CD4-positive, alpha-beta memory T cell (primary cell): ENCODE measurements at places on chromosomes 16 and 17. TPM values are rescaled to one million over a fixed set of nuclear protein-coding genes. Genes with fewer than 3 reads are reported as not detected.

Gene AIPL1
- total RNA-seq = not detected

Gene HS3ST4
- not detected for total RNA-seq

Gene SMURF2
- 32.8 TPM for total RNA-seq

Gene CTRL
- 5.1 TPM for total RNA-seq

Gene KCNH4
- total RNA-seq = 0.09 TPM

Gene PPM1E
- total RNA-seq = not detected

Gene RBFOX1
- not detected for total RNA-seq

Gene CPHXL2
- total RNA-seq = not detected

Gene CAPNS2
- not detected for total RNA-seq

Gene ABCA8
- not detected for total RNA-seq

Gene OR1D2
- not detected for total RNA-seq

DNA sequence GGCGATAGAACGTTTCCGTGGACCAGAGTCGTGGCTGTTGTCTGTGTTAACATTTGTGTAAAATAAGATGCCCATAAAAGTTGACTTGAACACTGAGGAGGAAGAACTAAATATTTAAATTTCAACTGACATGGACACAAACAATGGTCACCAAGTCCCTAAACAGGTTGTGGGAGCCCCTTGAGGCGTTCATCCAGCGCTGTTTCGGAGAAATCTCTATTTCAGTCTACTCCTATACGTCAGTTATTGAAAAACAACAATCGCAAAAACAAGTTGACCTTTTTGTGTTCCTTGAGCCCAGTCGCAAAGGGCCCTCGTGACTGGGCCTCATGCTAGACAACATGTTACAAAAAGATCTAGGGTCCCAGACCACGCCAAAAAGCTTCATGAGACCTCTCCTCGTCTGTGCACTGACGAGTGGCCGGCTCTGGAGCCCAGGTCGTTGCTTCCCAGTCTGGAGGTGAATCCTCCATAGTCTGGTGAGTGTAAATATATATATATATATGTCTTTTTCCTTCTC lies 439 bp upstream of the TMEM231 start:
- no peak for DNase-seq

DNA sequence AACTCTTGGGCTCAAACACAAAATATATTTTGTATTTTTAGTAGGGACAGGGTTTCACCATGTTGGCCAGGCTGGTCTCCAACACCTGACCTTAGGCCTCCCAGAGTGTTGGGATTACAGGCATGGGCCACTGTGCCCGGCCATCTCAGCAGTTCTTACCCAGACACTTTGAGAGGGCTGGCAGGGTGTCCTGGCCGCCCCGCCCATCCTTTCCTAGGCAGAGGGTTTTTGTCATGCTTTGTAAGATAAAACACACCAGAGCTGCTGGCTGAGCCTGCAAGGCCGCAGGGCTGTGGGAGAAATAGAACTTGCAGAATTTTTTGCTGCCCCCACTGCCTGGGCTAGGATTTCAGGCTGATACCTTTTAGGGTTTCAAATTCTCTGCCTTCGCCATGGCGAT lies 8.7 kb downstream of the PPL start:
- no peak for DNase-seq

- DNase-seq = no peak
Observed at GRCh38 chr17:76727745-76728456, 1.3 kb downstream of the METTL23 start.

DNA sequence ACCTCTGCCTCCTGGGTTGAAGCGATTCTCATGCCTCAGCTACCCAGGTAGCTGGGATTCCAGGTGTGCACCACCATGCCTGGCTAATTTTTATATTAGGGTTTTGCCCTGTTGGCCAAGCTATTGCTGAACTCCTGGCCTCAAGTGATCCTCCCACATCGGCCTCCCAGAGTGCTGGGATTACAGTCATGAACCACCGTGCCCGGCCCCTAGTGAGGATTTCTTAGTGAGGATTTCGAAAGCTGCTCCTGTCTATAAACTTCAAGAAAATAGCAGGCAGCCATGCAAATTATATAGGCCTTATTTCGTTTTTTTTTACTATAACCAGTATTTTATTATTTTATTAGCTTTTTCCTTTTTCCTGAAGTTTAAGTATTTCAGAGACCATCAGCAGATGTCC lies 41.6 kb downstream of the EPN2 start:
- no peak for DNase-seq

DNA sequence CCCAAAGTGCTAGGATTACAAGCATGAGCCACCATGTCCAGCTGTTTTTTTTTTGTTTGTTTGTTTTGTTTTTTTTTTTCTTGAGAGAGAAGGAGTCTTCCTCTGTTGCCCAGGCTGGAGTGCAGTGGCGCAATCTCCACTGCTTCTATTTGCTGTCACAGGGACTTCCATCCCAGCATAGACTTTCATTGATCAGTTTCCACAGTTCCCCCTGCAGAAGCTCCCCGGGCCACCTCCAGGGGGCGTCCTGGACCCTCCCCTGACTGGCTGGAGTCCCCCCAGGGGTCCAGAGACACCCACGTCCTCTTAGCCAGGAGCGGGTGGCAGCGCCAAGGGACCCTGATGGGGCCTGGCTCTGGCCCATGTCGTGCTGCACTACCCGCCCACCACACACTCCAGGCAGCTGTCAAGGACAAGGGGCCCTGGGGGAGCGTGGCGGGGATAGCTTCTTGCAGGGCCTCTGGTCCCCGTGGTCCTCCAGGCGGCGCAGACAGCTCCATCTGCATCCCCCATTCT lies 3.1 kb upstream of the NPW start:
- DNase-seq = no peak

DNA sequence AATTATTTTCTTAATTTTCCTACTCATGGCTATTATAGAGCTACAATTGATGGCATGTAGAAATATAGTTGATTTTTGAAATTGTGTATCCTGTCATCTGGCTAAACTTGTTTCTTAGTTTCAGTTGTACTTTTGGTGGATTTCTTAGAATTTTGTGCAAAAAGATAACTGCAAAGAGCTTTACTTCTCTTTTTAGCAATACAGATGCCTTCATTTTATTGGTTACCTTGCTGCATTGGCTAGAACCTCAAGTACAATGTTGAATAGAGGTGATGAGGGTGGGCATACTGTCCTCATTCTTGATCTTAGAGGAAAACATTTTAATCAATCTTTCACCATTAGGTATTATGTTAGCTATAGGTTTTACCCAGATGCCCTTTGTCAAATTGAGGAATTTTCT lies 67.9 kb downstream of the METRNL start:
- no peak for DNase-seq

- DNase-seq = no peak
Observed at GRCh38 chr17:82391496-82392066, 20.0 kb downstream of the UTS2R start.

- no peak for DNase-seq
Observed at GRCh38 chr17:66415366-66416206, 113.2 kb downstream of the PRKCA start.

GRCh38 chr16:981695-982144 lies at the start of gene SOX8:
Gene SOX8, plus strand, starts transcription at chr16:981770. Its CDS starts 153 bp downstream, at chr16:981923.
- DNase-seq = peak; percentile 34

GRCh38 chr17:50625032-50625871 lies 9.4 kb upstream of the ABCC3 start:
- DNase-seq = no peak

DNA sequence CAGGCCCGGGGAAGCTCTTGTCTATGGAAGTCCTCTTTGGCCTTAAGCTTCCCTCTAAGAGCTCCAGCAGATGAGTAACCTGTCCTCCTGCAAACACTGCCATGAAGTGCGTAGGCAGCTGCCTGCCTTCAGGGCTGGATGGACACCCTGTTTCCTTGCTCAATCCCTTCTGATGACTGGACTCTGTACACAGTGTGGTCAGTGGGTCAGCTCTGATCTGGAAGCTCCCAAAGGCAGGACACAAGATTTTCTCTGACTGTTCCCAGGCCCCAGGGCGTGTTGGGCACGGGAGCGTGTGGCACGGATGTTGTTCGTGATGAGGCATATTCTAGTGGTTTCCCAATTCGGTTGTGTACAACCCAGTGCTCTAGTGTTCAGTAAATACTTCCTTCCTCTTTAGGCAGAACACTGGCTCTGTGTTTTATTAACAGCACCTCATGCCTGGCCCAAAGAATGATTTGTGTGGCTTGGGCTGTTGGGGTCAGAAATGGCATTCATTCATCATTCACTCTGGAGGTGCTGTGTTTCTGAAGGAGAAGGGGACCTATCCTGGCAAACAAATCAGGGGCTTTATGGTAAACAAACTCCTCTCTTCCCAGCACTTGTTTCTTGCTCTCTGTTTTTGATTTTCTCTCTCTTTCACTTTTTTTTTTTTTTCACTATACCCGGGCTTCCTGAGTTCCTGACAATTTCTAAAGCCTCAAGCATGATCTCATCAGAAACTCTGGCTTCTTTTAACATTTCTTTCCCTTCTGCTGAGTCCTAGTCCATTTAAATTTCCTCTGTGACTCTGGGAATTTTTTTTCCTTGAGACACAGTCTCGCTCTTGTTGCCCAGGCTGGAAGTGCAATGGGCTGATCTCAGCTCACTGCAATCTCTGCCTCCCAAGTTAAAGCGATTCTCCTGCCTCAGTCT lies 12.0 kb upstream of the RNF157 start:
- peak; percentile 55 for DNase-seq

GRCh38 chr16:83118365-83118764 lies 491.6 kb downstream of the CDH13 start:
- DNase-seq = no peak

DNA sequence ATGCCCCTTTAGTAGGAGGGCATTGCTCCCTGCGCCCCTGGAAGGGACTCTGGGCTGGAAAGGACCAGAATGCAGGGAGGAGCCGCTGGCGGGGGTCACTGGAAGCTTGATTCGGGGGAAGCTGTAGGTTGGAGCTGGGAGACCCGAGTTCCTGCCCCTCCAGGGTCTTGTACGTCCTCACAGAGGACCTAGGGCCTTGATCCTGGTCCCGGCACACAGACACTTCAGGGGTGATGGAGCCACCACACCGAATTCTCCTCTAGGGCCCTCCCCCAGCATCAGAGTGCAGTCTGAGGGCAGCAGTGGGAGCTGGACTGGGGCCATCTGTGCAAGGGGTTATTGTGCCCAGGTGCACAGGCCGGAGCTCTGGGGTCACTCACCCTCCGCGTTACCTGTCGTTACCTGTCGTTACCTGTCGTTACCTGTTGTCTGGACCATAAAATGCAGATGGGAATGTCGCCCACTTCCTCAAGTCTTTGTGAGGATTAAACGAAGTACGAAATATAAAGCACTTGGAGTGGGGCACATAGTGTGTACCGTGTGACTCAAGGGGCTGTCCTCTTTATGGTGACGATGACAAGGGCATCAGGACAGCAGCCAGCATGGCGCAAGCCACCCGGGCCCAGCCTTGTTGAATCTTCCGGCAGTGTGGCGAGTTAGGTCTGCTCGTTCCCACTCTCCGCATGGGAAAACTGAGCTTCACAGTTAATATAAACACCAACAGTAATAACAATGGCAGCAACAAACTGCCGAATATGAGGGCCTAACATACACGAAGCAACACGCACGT lies 48.6 kb downstream of the CMIP start:
- no peak for DNase-seq

- DNase-seq = no peak
Observed at GRCh38 chr17:1340371-1340770, 59.7 kb downstream of the YWHAE start.

- DNase-seq = no peak
Observed at GRCh38 chr17:56594320-56595107, 1.0 kb downstream of the NOG start.

GRCh38 chr16:17470182-17470907 lies 415 bp downstream of the XYLT1 start:
- peak; percentile 46 for DNase-seq

GRCh38 chr17:67452681-67453554 lies 75.8 kb downstream of the PITPNC1 start:
- peak; percentile 80 for DNase-seq

DNA sequence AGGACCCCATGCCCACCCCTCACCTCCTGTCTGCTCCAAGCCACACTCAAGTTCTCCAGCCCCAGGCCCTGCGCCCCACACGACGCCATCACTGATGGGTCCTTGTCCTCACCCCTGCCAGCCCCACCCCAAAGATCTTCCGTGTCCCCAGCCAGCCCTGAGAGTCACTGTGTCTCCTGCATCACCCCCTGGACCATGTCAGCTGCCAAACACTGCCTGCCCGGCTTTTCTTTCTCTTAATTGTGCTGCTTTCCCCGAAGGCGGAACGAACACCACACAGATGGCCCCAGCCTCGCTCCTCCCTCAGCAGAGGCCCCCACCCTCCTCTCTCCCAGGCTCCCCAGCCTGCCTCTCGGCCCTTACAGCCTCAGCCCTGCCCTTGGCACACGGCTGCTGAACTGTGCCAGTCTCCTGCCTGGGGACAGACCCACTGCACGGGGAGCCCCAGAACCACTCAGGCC lies 4.8 kb upstream of the GAA start:
- no peak for DNase-seq

DNA sequence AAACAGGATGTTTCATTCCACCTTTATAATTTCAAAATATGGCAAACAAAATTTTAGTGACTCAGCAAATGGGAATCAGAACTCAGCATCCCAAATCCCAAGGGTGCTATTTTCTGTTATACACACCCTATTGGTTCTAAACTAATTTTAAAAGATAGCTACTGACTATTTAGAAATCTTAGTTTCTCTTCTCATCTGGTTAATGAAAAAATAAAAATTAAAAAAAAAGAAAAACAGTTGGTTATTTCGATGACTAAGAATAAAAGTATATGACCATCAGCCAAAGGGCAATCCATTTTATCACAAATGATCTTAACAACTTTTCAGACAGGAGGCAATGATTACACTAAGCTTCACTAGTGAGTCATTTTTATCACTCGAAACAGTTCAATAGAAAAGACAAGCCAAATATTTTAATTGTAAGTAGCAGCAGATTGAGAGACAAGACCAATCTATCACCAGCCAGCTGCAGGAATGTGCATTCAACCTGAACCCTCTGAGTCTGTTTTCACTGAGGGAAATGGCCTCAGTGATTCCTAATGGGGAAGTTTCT lies 15.2 kb downstream of the PHLPP2 start:
- no peak for DNase-seq

DNA sequence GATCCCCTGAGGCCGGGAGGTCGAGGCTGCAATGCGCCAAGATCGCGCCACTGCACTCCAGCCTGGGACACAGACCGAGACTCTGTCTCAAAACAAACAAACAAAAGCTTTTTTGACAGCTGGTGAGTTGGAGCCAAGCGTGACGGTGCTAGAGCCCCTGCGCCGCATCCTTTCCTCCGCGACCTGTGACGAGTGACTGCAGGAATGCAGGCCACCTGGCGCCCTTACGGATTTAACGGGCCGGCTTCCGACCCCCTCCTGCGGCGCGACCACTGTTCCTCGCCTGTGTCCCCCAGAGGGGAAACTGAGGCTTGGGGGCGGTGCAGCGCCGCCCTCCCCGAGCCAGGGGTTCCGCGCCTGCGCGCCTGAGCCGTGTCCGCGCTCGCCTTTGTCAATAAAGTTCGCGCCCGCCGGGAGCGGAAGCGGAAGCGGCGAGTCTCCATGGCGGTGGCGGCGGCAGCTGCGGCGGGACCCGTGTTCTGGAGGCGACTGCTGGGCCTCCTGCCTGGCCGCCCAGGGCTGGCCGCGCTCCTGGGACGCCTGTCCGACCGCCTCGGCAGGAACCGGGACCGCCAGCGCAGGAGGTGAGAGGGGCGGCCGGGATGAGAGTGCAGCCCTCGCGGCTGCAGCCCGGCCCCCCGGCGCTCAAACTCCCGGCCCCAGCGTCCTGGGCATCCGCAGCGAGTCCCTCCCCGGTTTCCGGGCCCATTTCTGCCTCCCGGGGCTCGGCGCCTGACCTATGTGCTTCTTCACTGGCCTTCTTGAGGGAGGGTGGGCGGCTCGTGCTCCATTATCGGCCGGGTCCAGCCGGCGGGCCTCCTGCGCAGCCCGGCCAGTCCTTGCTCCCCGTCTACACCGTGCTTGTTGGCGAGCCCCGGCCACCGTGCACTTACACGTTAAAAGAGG lies at the start of gene PGS1:
Gene PGS1 (plus strand): TSS at position 425 of the 906 bp plus-strand sequence. CDS start 17 bp downstream, at position 442.
- DNase-seq = peak; percentile 84
